ENCODE measurements at places on chromosomes 13 and 19.

GRCh38 chr13:57631596-57632275 lies at the start of gene PCDH17:
PCDH17 (plus strand) TSS chr13:57631744; CDS start chr13:57632547, 803 bp downstream.
- no peak for DNase-seq

GRCh38 chr13:32883474-32883873 lies 132.7 kb upstream of the KL start:
- no peak for DNase-seq

DNA sequence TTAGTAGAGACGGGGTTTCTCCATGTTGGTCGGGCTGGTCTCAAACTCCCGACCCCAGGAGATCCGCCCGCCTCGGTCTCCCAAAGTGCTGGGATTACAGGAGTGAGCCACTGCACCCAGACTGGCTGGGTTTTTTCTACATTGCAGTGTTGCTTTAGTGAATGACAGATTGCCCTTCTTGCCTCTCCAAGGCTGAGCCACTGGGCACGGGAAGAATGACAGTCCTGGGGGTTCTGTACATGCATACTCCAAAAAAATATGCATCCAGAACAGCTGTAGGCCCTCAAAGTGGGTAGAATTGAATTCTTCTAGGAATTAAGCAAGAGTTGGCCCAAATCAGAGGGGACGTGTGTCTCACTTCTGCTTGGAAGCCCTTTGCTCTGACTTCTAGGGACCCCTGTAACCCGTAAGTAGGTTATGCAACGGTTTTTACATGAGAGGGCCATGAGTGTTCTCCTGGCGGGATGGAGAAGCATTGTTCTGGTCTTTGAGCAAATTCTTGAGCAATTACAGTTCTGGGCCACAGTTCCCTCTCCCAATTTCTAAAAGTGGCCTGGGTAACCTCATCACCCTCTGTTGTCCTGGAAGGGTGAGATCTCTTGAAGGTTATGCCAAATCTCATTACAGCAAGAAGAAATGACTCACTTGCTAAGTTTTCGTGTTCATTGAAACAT lies 3.6 kb downstream of the ACTN4 start:
- DNase-seq: peak; percentile 100

DNA sequence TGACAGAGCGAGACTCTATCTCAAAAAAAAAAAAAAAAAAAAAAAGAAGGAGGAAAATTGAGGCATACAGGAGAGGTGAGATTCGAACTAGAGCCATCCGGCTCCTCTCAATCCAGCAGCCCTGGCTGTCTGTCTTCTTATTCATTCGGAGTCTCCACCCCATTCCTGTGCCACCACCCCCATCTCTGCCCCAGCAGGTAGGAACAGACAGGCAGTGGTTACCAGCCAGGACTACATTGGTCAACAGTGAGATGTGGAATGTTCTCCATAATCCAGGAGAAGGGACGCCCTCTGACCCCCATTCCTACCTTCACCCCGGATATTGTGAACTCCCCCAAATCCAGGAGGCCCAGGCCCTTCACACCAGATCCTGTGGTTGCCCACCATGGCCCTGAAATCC lies 6.6 kb upstream of the S1PR2 start:
- no peak for DNase-seq
